ENCODE measurements at places on chromosomes 12 and 14.

DNA sequence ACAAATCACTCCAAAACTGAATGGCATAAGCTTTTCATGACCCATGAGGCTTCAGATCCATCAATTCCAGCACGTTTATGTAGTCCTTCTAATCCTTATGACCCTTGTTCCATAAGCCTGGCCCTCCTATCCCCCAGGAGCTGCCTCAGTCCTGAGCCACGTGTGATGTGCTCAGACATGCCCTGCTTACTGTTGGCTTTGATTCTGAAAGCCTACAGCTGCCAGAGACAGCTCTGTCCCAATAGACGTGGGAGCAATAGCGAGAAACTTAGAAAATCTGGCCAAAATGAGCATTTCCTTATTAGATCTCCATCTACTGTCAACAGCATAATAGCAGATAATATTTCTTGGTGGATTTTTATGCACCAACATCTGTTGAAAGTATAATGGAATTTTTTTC is 33.2 kb downstream of the DUSP6 start:
- H3K27me3 ChIP-seq, result no peaks in the 10 kb centered on the region
- H3K27ac ChIP-seq, result no peak overlapping the region
- no peak overlapping the region for H3K4me3 ChIP-seq
- H3K4me1 ChIP-seq, result no peaks in the 10 kb centered on the region

- peak overlapping the region; percentile 79 for H3K4me3 ChIP-seq
- H3K36me3 ChIP-seq, result no peaks in the 10 kb centered on the region
- no peaks in the 10 kb centered on the region for H3K27me3 ChIP-seq
- peak overlapping the region; percentile 87 for H3K27ac ChIP-seq
- peak; percentile 54 for DNase-seq
Measured at GRCh38 chr12:24560831-24561271, 388.1 kb downstream of the BCAT1 start.

DNA sequence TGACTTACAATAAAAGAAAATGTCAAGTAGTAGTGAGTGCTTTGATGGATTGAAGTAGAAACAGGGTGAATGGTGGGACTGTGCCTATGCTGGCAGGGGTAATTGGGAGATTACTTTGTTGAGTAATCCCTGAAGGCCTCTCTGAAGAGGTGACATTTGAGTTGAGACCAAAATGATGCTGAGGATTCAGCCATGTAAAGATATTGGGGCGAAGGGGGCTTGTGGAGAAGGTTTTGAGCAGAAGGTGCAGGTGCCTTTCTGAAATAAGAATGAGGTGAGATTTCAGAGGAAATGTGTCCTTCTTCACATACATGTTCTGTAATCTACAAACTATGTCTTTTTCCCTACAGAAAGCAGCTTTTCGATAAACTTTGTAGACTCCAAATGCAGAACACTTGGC is 8.0 kb downstream of the GNG2 start:
- H3K4me1 ChIP-seq, result no peaks in the 10 kb centered on the region
- no peak for DNase-seq

GRCh38 chr12:21642707-21643389 is 14.8 kb downstream of the LDHB start:
- no peak for DNase-seq
- H3K27ac ChIP-seq, result no peak overlapping the region

- no peak overlapping the region for H3K27ac ChIP-seq
- no peak overlapping the region for H3K4me3 ChIP-seq
- DNase-seq, result no peak
- no peaks in the 10 kb centered on the region for H3K36me3 ChIP-seq
- H3K4me1 ChIP-seq, result no peaks in the 10 kb centered on the region
Measured at GRCh38 chr14:58823312-58823711, 185.6 kb downstream of the DACT1 start.

DNA sequence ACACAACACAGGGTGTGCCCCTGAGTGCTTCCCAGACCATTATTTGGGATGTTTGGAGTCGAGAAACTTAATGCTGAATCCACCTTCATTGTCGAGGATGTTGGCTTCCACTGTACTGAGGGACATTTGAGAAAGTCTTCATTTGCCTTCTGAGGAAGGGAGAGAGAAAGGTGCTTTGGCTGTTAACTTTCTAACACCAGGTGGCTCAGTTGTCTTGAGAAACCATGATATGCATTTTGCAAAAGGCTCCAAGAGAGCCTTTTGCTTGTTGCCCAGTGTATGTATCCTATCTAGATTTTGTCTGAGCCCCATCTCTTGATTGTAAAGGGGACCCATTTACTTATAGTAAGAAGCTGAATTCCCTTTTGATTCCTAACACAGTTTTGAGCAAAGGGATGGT is 28.6 kb upstream of the NRXN3 start:
- H3K36me3 ChIP-seq, result no peaks in the 10 kb centered on the region
- no peak overlapping the region for H3K4me3 ChIP-seq
- H3K27ac ChIP-seq, result no peak overlapping the region
- DNase-seq, result no peak
- H3K27me3 ChIP-seq, result no peaks in the 10 kb centered on the region

GRCh38 chr12:59843260-59843843 is 247.5 kb downstream of the SLC16A7 start:
- H3K4me3 ChIP-seq, result no peak overlapping the region
- H3K27ac ChIP-seq, result no peak overlapping the region
- H3K4me1 ChIP-seq, result peaks cover 11% of the 10 kb centered on the region
- no peaks in the 10 kb centered on the region for H3K36me3 ChIP-seq
